ENCODE measurements at places on chromosomes 5 and 9.

GRCh38 chr5:125450771-125451170 lies 704.3 kb upstream of the ZNF608 start:
- no peak for DNase-seq

DNA sequence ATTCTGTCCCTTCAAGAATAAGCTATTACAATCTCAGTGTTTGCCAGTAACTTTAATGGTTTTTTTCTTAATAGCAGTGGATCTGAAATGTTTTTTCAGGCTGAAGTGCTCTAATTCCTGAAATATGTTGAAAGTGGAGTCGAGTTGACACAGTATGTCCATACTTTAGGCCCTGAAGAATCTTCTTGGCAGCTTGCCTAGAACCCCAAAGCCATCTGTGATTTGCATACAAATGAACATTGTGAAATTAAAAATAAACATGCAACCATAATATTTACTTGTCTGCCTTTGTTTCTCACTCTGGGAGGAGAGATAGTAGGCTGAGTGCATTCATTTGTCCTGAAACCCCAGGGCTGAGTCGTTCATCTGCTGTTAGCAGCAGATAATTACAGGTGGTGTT lies 152.7 kb downstream of the ADCY2 start:
- DNase-seq = no peak

DNA sequence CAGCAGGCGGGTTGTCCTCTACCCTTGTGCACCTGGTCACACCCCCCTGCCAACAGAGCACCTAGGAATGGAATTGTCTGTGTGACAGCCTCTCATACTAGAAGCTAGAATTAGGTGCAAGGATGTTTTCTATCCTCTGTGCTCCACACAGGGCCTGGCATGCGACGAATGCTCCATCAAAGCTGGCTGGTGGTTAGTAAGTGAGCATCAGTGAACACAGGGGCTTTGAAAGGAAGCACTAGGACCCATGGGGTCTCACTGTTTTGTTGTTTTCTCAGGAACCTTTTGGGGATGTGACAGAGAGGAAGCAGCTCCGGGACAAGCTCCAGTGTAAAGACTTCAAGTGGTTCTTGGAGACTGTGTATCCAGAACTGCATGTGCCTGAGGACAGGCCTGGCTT lies 32.3 kb downstream of the GALNT12 start:
- no peak for DNase-seq

GRCh38 chr9:85053206-85053786 lies 383.8 kb downstream of the NTRK2 start:
- no peak for DNase-seq

DNA sequence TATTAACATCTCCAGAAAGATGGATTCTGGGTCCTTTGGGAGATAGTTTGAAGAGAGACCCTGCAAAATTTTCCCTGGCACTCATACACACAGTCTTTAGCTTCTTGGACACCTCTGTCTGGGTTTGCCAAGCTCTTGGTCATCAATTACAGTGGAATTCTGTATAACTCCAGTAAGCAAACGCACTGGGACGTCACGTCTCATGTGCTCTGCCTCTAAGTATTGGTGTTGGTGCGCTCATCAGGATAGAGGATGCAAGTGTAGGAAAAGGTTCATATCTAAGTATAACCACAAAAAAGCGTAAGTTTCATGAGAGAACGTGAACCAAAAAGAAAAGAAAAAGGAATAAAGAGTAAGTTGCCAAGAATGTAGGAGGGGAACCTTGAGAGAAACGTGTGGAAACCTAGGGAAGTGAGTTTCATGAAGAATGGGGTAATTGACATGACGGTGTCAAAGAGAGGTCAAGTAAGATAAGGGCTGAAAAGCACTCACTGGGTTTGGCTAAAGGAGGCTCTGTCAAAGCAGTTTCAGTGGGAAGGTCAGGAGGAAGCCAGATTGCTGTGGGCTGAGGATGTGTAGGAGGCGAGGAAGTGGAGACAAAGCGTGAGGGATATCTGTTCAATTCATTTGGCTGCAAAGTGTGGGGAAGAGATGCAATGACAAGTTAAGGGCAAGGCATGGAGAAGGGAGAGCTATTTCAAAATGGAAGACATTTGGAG lies 92.7 kb downstream of the RAD23B start:
- DNase-seq = no peak

Data from EH (cell line).